Stimulated activated CD8-positive, alpha-beta memory T cell treated with anti-CD3 and anti-CD28 coated beads, Interleukin-4, amount 100 ng/mL, for 4 hours (primary cell): ENCODE measurements at places on chromosomes 1 and 21.

DNA sequence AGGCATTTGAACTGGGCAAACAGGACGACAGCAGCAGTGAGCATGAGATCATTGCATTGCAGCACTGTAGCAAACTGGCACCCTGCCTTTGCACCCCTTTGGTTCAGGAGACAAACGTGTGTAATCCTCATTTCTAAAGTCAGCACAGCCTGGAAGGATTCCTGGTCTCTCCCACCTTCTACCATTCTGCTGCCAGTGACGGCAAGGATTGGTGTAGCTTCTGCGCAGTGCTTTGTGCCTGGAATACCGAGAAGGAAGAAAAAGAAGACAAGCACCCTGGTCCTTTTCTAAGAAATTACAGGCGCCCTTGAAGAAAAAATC lies 805.3 kb downstream of the USP25 start:
- DNase-seq = no peak

DNA sequence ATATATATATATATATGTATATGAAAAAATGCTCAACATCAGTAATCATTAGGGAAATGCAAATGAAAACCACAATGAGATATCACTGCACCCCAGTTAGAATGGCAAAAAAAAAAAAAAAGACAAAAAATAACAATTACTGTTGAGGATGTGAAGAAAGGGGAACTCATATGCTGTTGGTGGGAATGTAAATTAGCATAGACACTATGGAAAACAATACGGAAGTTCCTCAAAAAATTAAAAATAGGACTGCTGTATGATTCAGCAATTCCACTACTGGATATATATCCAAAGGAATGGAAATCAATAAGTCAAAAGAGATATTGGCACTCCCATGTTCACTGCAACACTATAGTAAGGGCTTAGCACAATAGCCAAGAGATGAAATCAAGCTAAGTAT lies 41.5 kb upstream of the CTBS start:
- no peak for DNase-seq

DNA sequence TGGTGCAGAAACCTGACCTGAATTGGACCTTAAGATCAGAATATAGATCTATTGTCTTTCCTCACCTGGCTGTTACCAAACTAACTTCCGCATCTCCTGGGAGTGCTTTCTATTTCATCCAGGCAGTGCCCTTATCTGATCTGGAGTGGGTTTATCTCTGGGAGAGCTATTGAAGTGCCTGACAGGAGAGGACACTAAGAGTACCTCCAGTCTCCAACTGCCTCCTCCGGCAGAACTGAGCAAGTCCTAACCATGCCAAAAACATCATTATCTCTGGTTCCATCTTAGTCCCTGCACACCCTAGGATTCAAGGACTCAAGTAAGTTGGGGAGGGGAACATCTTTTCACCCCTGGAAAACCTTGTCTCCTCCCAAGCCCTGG lies 12.4 kb upstream of the KCNJ15 start:
- DNase-seq = no peak

DNA sequence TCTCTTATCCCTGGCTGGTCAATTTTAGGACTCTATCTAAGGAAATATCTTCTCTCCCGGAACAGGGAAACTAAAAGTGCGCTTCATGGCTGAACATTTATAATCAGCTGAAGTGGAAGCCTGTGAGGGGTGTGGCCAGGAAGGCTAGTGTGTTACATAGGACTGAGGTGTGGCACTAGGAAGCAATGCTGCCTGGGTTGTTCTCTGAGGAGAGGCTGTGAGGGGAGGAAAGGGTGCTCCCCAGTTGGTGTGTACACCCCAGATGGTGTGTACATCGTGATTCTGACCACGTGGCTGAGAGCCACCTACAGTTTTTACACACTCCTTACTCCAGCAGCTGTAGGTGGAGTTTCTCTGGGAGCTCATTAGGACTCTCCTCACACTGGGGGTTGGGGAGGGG lies 16.3 kb downstream of the NTPCR start:
- DNase-seq = no peak

GRCh38 chr1:193068013-193068412 lies 8.6 kb downstream of the RO60 start:
- DNase-seq = no peak

DNA sequence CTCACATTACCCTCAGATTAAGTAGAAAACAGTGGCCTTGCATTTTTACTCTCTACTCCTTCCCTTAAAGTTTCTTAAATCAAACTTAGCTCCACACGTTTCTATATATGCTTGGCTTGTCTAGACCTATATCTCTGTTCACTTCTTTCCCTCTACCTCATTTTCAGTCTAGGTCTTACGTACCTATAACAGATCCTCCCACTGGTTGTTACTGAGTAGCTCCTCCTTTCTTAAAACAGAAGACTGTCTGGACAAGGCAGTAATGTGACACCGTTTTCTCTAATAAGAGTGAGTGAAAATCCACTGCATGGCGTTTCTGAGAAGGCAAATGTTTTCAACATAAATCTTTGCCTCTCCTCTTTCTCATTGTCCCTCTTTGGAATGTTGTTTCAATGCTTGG lies 211.7 kb upstream of the POGK start:
- DNase-seq = no peak

DNA sequence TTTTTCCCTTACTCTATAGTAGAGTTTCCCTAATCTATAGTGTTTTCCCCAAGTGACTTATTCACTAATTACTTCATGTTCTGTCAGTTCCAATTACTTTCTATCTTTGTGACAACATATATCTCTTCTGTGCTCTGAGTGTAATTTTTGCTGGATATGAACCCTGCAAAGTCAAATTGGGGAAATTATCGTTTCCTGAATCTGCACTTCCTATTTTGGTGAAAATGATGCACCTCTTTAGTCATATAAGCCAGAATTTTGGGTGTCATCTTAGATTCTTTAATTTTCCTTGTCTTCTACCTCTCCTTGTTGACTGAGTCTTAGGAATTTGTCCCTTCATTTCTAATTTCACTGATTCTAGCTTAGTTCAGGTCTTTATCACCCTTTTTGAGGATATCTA lies 33.4 kb upstream of the PRKACB start:
- DNase-seq = no peak

- DNase-seq = no peak
Measured at GRCh38 chr1:21313886-21314721, 23.8 kb upstream of the ECE1 start.

DNA sequence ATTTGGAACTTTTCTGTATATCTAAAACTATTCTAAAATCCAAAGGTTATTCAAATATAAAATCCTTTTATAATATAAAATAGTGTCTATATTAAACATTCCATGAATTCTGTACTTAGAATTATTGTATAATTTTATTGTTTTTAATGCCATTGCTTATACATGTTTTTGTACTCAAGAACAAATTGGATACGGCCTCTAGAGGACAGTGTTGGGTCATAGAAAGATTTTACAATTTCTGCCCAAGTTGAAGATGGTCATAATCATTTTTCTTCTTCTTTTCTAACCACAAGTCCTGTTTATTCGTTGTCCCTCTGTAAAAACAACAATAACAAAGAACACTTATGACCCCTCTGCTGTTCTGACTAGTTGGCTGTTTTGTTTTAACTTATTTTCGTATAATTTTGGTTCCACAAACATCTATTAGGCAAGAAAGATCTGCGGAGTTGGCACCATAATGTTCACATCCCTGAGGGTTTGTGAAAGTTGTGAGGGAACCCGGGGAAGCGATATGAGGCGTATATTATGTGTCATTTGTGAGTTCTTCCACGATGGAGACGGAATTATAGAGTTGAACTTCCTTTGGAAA lies 75.7 kb upstream of the KIF26B start:
- DNase-seq = no peak

DNA sequence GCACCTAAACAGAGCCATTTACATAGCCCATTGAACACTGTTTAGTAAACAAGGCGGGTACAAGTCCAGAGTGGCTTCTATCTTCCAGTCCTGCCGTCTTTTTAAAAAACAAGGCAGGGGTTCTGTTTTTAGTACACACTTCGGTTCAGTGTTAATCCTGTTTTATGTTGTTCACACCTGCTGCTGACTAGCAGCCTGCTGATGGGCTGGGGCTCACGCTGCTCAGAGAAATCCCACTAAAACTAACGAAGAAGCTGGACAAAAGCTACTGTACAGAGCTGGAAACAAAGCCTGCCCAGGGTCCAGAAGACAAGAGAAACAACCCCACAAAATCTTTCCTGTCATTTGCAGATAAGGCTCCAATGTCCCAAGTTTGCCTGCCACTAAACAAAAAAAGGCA lies 13.2 kb downstream of the ESRRG start:
- DNase-seq = no peak

- no peak for DNase-seq
Measured at GRCh38 chr1:108826081-108826635, 30.7 kb downstream of the AKNAD1 start.

DNA sequence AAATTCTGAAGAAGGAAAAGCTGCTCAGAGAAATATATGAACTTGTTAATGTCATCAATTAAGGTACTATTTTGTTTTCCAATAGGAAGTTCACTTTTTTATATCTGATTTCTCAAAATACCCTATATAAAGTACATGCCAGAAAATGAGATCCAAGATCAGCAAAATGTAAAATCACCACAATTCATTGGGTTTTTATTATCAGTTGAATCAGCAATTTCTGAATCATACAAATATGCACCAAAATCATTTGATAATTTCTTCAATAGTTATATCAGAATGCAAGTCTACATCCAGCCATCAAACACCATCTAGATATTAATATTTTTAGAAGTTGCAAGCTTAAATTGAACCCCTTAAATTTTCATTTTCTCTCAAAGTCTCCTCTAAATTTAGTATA lies 1293.4 kb upstream of the NCAM2 start:
- DNase-seq = no peak

GRCh38 chr1:115314765-115315164 lies 23.3 kb downstream of the NGF start:
- no peak for DNase-seq

GRCh38 chr1:84253891-84254290 lies 47.6 kb upstream of the SAMD13 start:
- DNase-seq = no peak

DNA sequence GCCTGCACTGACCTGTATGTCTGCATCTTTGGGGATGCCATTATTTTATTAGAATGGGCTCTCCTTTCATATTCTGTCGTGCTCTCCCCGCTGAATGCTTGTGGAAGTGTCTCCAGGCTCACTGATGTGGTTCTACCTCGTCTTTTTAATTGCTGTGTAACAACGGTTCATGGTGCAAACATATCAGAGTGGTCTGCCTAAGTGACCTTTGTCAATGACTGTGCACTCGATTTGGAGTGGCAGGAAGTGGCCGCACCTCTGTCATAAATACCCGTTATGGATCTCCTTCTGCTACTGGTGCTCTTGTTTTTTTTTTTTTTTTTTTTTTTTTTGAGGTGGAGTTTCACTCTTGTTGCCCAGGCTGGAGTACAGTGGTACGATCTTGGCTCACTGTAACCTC lies 38.3 kb downstream of the SPSB1 start:
- DNase-seq = no peak

DNA sequence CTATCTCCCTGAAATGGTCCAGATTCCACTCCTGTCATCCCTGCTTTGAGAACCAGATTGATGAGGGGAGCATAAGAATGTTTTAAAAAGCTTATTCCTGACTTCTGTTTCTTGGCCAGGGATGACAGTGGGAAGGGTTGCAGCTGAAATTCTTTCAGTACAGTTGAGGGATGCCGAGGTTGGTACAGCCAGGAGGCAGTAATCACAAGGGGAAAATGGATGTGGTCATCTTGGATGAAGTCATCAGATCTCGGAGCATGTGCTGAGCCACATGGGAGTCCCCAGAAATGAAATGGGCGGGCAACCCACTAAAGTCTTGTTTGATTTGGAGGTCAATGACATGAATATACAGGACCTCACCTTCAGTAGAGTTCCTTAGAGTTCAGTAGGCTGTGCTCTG lies 18.7 kb upstream of the PLA2G2E start:
- DNase-seq = no peak

GRCh38 chr1:183736343-183736742 lies 68.6 kb upstream of the RGL1 start:
- no peak for DNase-seq

DNA sequence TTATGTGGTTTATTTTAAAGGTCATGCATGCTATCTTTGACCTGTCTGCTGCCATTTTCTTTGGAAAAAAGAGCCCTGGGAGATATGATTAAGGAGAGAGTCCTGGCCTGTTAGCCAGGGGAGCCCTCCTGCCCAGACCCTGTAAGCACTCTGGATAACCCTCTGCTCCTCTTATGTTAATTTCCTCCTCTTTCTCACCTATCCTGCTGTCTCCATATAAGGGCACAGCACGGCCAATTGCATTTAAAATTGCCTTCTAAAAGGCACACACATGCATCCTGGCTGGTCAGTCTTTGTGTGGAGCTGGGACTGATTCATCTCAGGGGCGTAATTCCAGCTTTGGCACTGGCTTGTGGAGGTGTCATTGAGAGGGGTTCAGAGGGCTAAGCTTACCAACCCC lies 158.9 kb downstream of the ST6GALNAC5 start:
- no peak for DNase-seq

- DNase-seq = no peak
Measured at GRCh38 chr1:118073648-118074435, 111.2 kb downstream of the SPAG17 start.

GRCh38 chr1:214747050-214747635 lies 144.1 kb downstream of the CENPF start:
- DNase-seq = no peak

DNA sequence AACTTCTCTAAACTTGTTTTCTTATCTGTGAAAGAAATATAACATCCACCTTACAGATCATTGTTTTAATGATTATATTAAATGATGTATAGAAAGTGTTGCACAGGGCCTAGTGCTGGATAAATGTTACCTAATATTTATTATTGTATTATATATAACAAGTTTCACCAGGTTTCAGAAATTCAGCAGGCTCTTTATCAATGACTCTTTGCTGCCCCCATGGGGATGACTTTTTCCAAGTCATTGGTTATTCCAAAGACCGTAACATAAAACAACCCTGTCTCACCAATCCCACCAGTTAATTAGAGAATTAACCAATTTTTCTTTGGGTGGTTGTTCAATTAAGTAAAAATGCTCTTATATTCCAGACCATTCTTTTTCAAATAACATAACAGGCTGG lies 7.3 kb upstream of the DEDD start:
- peak; percentile 16 for DNase-seq

- DNase-seq = no peak
Measured at GRCh38 chr1:79151006-79151796, 144.7 kb upstream of the ADGRL4 start.

DNA sequence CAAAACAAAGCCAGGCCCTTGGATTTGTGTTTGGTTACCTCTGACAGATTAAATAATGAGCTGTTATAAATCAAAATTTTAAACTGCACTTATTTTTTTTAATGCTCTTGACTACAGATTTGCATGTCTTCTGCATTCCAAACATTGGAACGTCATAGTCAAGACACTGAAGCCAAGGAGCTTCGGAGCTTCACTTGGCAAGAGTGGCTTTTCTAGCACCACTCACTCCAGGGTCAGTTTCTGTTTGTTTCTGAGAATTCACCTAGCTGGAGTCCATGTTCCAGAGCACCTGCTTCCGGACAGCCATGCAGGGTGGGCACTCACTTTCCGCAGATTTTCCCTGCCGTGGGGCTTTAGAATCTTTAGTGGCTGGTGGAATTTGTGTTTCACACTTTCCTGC lies 202.9 kb downstream of the ZP4 start:
- DNase-seq = no peak
